EH (cell line): ENCODE measurements at places on chromosomes 16 and 17.

DNA sequence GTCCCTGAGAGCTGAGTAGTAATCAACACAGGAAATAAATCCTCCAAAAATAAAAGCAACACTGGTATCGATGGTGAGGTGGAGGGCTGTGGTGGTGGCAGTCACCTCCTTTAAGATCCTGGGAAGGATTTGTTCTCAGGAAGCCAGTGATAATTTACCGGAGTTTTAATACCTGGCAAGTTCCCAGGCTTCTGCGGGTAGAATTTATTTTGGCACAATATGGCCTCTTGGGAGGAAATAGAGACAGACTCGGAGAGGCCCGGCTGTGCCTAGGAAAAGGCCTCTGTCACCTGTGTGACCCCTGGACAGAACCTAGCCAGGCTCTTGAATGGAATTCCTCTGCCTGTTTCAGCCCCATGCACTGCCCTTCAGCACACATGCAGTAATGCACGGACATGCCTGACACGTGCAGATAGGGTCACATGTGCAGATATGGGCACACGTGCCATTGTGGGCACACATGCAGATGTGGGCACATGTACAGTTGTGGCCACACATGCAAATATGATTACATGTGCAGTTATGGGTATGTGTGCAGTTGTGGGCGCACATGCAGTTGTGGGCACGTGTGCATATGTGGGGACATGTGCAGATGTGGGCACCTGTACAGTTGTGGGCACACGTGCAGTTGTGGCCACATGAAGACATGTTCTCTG lies 33.5 kb downstream of the MGAT5B start:
- no peak for DNase-seq

DNA sequence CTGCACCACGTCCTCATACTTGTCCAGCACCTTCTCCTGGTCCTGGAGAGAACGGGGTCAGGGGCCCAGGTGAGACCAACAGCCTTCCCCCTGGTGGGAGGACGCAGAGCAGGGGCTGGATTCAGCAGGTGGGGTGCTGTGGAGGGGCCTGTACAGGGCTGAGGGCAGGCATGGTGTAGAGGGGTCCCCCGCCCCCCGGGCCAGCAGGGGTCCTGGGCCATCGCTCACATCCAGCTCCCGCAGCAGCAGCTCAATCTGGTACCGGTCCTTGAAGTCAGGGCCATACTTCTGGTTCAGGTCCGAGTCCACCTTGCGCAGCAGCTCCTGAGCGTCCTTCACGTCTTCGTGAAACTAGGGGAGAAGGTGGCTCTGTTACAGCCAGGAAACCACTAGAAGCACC lies 41.6 kb downstream of the PPL start:
- no peak for DNase-seq

GRCh38 chr17:69516911-69517310 lies 102.4 kb downstream of the MAP2K6 start:
- DNase-seq: no peak

- no peak for DNase-seq
These were observed 10.0 kb downstream of the GPT2 start for GRCh38 chr16:46894036-46894672.

DNA sequence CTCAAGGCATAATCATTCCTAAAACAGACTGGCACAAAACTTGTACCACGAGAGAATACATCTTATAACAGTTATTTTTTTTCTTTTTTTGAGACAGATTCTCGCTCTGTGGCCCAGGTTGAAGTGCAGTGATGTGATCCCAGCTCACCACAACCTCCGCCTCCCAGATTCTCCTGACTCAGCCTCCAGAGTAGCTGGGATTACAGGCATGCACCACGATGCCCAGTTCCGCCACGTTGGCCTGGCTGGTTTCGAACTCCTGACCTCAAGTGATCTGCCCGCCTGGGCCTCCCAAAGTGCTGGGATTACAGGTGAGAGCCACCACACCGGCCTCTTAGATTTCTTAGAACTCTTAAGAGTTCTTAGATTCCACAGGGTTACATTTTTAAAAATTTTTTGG lies 4.1 kb downstream of the NUFIP2 start:
- no peak for DNase-seq

DNA sequence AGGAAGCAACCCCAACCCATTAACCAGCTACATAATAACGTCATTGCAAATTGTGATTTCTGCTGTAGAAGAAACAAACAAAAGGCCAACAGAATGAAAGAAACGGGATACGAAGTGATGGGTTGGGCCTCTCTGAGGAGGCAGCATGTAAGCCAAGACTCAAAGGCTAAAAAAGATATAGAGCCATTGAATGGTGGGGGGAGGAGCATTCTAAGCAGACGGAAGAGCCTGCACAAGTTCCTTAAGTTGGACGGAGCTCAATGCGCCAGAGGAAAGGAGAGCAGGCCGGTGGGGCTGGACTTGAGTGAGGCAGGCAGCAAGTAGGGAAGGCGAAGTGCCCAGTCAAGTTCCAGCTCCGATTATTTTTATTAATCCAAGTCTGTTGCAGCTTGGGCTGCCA lies 160.3 kb downstream of the SHISA9 start:
- no peak for DNase-seq

DNA sequence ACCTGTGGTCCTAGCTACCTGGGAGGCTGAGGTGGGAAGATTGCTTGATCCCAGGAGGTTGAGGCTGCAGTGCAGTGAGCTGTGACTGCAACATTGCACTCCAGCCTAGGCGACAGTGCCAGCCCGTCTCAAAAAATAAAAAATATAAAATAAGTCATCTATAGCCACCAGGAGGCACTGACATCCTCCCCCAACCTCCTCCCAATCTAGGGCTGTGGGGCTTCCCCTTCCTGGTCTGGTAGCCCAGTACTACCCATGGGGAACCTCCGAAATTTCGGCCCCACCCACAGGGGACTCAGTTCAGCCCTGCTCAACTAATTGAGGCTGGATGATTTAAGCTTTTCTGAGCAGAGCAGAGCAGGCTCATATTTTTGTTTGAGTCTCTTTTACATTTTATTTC lies 3.2 kb downstream of the ZSCAN10 start:
- no peak for DNase-seq

DNA sequence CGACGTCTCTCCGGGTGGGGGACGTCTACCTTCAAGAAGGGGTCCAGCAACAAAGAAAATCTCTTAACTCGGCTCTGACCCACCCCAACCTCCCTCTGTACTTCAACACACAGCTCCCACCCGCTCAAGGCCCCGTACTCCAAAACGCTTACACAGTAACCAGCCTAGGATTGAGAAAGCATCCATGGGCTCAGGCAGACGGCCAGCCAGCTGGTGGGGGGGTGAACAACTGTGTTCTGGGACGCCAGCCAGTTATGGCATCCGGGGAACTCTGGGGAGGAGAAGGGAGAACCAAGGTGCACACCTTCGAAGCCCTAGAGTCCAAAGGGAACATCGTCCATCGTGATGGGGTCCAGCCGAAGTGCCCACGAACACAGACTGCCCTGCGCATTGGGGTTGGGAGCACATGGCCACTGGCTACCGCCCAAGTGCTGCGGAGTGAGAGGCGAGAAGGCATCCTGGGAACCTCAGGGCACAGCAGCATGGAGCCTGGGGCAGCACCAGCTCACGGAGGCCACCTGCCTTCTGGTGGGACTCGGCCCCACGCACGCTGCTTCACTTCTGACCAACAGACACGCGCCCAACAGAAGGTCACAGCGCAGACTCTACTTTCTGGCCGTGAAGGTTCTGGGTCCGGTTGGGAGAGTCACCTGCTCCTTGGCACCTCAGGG lies 14.3 kb downstream of the SLC16A3 start:
- peak; percentile 83 for DNase-seq

GRCh38 chr17:7177191-7177953 lies 1.8 kb downstream of the ASGR1 start:
- peak; percentile 72 for DNase-seq

DNA sequence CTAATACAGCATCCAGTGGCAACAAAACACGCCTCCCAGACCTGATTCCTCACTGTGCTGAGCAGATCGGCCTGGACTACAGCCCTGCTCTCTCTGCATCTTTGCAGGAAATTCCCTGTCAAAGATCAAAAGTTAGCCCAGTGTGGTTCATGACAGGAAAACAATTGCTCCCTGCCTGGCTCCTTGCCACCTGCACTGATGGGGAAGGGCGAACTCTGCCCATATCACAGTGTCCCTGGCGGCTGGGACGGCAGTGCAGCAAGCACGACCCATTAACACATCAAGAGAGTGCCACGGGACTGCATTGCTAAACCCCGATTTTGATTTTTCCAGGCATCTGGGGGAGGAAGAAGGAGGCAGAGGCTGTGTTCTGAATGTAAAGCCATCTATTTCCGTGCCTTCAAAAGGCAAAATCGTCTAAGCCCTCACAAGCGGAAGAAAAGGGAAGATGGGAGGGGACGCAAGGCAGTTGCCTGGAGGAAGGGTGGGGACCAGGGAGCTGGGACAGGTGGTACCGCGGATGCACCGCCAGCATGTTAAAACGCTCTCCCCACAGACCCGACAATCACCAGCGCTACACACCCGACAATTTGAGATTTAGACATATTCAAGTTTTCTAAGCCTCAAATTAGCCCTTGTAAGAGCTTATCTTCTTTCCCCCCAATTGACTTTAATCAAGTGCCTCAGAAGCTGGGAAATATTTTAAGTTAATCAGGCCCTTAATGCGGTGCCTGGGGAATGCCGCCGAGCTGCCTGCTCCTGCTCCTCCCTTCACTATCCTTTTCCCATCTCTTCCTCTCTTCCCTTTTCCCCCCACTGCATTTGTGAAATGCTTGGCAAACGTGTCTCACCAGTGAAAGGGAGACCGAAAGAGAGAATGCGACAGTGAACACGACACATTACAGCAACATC lies 238.8 kb upstream of the CDH5 start:
- DNase-seq: peak; percentile 22

DNA sequence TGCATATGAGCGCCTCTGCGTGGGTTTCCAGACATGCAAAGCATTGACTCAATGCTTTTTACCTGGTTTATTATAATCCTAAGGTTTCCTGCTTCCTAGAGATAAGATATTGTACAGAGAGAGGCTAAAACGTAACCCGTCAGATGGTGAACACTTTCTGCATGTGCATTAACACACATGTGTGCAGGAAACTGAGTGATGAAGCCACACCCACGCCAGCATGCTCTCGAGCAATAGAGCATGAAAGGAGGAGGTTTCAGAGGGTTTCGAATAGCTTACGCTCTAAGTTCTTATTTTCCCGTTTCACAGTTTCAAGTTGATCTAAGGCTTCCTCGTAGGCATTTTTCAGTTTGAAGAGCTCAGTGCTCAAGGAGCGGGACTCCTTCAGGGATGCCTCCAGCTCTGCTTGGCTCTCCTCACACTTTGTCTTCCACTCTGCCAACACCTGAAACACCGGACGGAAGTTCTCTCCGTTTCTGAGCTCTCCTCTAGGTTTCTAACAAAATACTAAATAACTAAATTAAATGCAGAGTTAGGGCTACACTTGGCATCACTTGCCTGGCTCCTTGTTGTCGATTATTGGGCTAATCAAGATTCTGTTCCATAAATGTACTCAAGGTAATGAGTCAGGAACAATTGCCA lies 23.2 kb downstream of the MYH3 start:
- DNase-seq: no peak

GRCh38 chr17:57852092-57852954 lies 2.5 kb upstream of the MRPS23 start:
- DNase-seq: no peak

- DNase-seq: no peak
These were observed 16.4 kb downstream of the MRM1 start for GRCh38 chr17:36617773-36618172.

DNA sequence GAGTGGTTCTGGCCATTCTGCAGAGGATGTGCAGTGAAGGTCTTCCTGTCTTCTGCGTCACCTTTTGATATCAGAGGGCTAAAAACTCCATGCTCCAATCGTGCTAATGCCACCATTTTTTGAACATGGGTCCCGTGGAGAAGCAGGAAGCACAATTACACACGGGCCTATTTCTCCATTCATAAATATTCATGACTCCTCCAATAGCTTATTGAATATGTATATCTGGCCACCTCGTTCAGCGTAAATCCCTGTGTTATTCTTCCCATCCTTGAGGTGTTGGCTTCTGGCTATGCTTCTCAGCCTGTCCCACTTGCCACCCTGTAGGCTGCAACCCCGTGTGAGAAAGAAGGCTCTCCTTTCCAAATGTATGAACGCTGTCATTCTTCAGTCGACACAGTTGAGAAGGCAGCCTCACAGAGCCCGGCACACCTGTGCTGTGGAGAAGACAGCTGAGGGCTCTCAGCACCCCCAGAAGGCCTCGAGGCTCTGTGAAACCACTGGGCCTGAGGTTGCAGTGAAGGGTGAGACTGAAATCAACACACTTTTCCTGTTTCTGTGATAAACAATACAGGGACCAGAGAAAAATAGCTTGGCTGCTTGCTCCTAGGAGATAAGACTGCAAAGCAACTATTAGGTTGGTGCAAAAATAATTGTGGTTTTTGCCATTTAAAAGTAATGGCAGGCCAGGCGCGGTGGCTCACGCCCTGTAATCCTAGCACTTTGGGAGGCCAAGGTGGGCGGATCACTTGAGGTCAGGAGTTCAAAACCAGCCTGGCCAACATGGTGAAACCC lies 4.9 kb upstream of the ANKRD40CL start:
- DNase-seq: no peak

- DNase-seq: no peak
These were observed 84.7 kb downstream of the SDK2 start for GRCh38 chr17:73559532-73559931.

DNA sequence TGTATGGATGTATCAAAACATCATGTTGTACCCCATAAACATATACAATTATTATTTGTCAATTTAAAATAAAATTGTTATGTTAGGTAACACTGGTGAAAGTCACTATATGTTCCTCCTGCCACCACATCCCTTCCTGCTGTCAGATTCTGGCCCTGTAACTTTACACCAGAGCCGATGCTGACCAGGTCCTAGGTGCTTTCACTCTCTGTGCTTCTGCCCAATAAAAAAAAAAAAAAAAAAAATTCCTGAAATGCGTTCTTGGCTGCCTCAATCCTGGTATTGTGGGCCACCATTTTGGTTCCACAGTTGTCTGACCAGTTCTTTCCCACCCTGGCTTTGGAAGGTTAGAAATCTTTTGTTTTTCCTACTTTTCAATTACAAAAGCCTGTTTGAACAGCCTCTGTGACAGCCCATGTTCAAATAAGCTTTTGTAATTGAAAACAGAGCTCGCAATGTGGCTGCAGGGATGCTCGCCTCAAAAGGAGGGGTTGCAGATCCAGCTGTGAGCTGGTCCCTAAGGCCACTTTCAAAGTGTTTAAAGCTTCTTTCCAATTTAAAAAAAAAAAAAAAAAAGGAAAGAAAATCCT lies 831.0 kb upstream of the EEF2KMT start:
- no peak for DNase-seq
